ENCODE measurements at places on chromosomes 3 and 15. TPM values are rescaled to one million over a fixed set of nuclear protein-coding genes. Genes with fewer than 3 reads are reported as not detected.

GRCh38 chr3:10716964-10717363, 99.1 kb upstream of the SLC6A11 start:
- DNase-seq = no peak

GRCh38 chr15:83866692-83867091, 212.8 kb downstream of the ADAMTSL3 start:
- no peak for DNase-seq

- no peak for DNase-seq
These were observed 6.3 kb upstream of the UCN2 start for GRCh38 chr3:48569808-48570450.

DNA sequence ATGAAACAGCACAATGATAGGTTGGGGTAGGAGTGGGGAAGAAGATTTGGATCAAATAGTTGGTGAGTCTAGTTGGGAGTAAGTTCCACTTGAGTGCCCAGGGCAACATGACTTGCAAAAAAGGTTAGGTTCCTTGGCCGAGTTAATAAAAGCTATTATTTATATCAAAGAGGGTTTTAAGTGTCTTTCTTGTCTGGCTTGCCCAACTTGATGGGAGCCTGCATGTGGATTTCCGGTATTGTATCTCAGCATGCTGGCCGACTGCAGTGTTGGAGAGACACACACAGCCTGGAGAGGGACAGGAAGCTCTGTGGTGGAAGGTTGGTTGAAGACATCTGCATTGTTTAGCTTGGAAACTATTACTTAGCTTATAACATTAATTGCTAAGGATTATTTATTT, 449.5 kb upstream of the TBL1XR1 start:
- no peak for DNase-seq

GRCh38 chr3:72158639-72159326, 373.8 kb upstream of the PROK2 start:
- DNase-seq = no peak

GRCh38 chr15:92196342-92196741, 197.3 kb upstream of the ST8SIA2 start:
- DNase-seq = no peak

DNA sequence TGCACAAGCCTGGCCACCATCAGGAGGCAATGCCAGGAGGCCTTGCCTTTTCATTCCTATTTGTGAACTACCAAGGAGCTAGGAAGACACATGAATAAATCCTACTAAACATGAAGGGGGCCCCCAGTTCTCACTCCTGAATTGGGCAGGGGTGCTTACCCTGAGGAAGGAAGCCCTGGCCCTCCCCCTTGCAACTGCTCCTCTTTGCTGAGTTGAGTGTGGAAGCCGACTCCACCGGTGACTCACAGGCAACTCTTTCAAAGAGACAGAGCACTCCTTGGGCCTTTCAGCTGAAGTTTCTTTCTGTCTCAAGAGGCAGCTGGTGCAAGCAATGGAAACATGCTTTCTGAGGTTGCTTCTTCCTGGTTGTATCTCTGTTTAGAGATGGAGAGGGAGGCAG, 1.7 kb downstream of the GABRG3 start:
- no peak for DNase-seq

GRCh38 chr3:120145542-120146285, 51.5 kb upstream of the GSK3B start:
- DNase-seq = no peak

- no peak for DNase-seq
These were observed 63.1 kb downstream of the IFT57 start for GRCh38 chr3:108159105-108159504.

- no peak for DNase-seq
These were observed 135.8 kb downstream of the CHSY1 start for GRCh38 chr15:101115786-101116680.

- DNase-seq = no peak
These were observed 16.2 kb upstream of the ABHD5 start for GRCh38 chr3:43674345-43675085.

GRCh38 chr15:64275934-64276333, 80.0 kb downstream of the CSNK1G1 start:
- DNase-seq = no peak

DNA sequence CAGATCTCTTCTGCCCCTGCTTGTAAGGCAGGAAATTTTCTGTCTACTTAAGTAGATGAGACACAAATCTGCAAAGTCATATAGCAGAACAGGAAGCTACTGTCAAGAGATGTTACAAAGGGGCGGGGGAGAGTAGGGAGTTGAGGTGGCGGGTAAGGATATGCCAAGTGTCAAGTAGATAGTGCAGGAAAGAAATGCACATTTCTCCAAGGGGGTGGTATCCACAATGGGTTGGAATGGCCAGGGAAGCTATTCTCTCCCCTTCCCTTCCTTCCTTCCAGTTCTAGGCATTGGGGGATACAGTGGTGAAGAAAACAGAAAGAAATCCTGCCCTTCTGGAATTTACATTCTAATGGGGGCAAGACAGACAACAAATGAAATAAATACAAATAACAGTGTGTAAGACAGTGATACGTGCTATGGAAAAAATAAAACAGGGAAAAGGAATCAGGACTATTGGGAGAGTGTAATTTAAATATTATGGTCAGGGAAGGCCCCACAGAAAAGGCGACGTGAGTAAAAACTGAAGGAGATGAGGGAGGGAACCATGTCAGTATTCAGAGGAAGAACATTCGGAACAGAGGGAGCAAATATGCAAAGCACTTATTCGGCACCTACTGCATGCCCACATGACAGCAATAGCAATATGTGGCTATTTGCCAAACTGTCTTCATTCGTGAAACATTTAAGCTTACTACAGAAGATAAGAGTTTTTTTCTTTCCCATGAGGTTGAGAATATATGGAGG, 42.8 kb upstream of the RNU6-1 start:
- no peak for DNase-seq

- no peak for DNase-seq
These were observed at the start of gene CACNA2D3 for GRCh38 chr3:54122324-54123002. Gene CACNA2D3 (plus strand): TSS chr3:54122552.

DNA sequence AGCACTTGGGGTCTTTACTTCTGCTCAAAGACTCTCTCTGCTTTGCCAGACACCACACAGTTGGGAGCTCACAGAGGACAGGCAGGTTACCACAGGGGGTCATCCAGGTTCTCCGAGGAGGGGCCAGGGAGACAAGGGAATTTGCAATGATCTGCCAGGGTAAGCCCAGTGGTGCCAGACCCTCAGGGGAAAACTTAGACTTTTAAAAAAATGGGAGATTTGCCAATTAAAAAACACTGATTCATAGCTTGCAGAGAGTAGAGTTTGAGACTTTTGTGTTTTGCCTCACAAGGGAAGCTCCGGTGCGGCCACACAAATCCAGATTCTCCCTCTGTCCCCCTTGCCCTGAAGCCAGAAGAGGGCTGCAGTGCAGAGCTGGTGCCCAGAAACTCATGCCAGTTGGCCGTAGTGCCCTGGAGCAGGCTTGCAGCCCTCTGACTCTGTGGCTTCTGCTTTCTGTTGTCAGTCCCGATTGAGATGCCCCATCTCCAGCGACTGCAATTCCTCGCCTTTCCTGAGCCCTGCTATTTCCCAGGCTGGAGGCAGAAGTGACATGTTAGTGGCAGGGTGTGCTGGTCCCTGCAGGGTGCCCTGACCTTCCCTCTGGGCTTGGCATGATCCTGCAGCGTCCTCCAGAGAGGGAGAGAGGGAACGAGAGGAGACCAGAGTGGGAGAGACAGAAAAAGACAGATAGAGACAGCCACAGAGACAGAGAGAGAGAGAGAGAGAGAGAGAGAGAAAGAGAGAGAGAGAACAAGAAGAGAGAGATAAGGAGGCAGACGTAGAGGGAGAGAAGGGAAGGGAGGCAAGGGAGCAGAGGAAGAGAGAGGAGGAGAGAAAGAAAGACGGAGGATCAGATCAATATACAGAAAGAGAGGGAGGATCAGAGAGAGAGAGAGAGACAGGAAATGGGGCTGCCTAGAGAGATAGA, 46.0 kb downstream of the RHCG start:
- DNase-seq = no peak

- DNase-seq = no peak
These were observed 18.9 kb upstream of the SEMA5B start for GRCh38 chr3:123046262-123047061.

GRCh38 chr3:37092484-37092883, 81.9 kb downstream of the LRRFIP2 start:
- no peak for DNase-seq

DNA sequence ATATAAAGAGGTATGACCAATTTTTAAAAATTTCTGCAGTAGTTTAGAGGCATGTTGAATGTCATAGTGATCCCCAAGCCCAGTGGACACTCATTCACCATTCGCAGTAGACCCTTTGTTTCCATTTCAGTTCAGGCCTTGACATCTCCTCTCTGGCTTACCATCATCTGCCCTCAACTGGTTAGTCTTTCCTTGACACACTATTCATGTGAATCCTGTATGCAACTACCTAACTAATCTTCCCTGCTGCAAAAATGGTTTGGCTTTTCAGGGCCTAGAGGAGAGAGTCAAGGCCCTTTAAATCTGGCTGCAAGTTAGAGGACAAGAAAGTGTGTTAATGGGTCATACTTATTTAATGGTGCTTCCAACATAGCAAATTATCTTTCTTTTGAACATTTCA, 10.9 kb downstream of the APH1B start:
- DNase-seq = no peak

- DNase-seq = no peak
These were observed 4.0 kb downstream of the NEDD4 start for GRCh38 chr15:55989383-55989782.

- DNase-seq = no peak
These were observed 138.5 kb upstream of the HES1 start for GRCh38 chr3:193997228-193998122.

DNA sequence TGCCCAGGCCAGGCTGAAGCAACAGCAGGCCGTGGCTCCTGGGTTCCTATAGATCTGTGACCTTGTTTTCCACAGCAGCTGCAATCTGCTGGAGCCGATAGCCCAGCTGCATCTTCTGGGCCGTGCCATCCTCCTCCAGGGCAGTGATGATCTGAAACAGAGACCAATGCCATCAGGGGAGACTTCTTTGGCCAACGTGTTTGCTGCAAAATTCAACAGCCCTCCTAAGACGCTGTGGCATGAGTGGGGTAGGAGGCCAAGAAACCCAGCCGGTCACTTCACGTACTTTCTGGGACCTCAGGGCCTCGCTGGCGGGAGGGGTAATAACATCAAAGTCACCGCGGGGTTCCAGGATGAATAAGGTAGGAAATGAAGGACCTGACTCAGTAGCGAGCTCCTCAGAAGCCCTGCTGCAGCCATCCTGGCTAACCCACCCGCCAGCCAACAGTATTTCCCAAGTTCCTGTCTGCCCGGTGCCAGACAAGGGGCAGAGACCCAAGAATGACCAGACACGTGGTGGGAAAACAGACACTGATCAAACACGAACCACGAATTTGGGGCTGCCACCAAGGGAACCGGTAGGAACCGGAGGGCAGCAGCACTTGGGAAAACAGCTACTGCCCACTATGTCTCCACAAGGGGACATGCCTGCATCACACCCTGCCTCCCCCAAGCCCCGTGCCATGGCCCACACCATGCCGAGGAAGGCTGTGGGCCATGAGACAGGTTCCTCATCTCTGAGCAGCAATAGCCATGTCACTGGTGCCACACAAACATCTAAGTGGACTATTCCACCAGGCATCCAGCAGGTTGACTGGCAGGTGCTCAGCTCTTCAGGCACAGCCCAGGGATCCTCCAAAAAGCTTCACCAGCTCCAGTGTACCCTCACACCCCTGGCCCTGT, 25.2 kb downstream of the PLXNB1 start:
- no peak for DNase-seq

- no peak for DNase-seq
These were observed 34.4 kb downstream of the SUCLG2 start for GRCh38 chr3:67619991-67620390.

DNA sequence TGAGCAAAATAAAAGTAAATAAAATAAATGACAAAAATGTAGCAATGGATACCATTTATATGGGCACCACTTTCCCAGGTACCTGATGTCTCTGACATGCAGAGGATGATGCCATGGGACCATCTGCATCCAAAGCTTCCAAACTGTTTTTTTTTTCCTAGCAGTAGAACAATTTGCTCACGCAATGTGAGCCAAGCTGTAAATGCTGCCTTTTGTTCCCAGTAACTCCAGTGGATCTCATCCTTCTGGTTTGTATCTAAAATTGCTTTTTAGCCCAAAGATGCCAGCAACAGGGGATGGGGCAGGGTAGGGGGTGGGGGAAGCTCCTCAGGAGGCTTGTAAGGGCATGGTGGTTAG, 32.7 kb downstream of the SLC12A8 start:
- DNase-seq = no peak

GRCh38 chr3:32413845-32414521, 22.3 kb downstream of the CMTM7 start:
- no peak for DNase-seq

DNA sequence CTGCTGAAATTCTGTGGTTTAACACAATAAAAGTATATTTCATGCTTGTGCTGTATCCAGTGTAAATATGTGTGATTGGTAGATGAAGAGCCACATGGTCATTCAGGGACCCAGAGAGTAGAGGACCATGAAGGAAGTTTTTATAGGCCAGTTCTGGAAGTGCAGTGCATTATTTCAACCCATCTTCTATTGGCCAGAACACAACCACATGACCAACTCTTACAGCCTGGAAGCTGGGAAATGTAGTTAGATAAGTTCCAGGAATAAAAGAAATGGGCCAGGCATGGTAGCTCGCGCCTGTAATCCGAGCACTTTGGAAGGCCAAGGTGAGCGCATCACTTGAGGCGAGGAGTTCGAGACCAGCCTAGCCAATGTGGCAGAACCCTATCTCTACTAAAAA, 21.4 kb upstream of the PRTG start:
- no peak for DNase-seq

GRCh38 chr3:56655709-56656108, 27.4 kb downstream of the TASOR start:
- DNase-seq = no peak

DNA sequence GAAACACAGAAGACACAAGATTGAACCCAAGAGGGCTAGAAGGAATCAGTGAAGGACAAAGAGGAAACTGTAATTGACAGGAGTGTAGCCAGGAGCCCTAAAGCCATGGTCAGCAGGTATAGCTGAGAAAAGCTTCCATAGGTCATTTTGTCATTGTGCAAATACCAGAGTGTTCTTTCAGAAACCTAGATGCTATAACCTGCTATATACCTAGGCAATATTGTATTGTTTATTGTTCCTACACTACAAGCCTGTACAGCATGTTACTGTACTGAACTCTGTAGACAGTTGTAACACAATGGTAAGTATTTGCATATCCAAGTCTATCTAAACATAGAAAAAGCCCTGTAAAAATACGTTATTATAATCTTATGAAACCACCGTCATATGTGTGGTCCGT, 119.3 kb upstream of the LRRFIP2 start:
- no peak for DNase-seq

Gene FYTTD1
- polyA plus RNA-seq = 97.4 TPM

Gene SLC24A5
- 0.64 TPM for polyA plus RNA-seq

Gene SLCO3A1
- polyA plus RNA-seq = 11.1 TPM

Gene UCN2
- polyA plus RNA-seq = 0.41 TPM

Gene RPL15
- 2,341 TPM for polyA plus RNA-seq

Gene SPINK8
- polyA plus RNA-seq = not detected

Gene GHSR
- not detected for polyA plus RNA-seq

Gene SLC30A4
- 8.7 TPM for polyA plus RNA-seq

Gene CCR9
- 0.09 TPM for polyA plus RNA-seq

Gene TGM4
- 0.03 TPM for polyA plus RNA-seq

Gene SLC35G2
- 3.2 TPM for polyA plus RNA-seq
